ENCODE measurements at places on chromosomes 2 and 18. TPM values are rescaled to one million over a fixed set of nuclear protein-coding genes. Genes with fewer than 3 reads are reported as not detected.

The EMILIN1 gene
- 9.7 TPM for total RNA-seq

The CBLN2 gene
- total RNA-seq, result not detected

The CNTNAP5 gene
- not detected for total RNA-seq

The NETO1 gene
- total RNA-seq, result not detected

The CRYBA2 gene
- not detected for total RNA-seq

The FAHD2B gene
- 7.2 TPM for total RNA-seq

The SKOR2 gene
- not detected for total RNA-seq

The AQP12B gene
- total RNA-seq, result not detected

The C2orf81 gene
- total RNA-seq, result 0.15 TPM

The BCL2 gene
- 0.42 TPM for total RNA-seq

The TMEFF2 gene
- not detected for total RNA-seq

Measured in HepG2 (cell line).